Brain (organoid and tissue), 16 donors: ENCODE measurements at places on chromosomes 1 and 21. TPM values are rescaled to one million over a fixed set of nuclear protein-coding genes. Genes with fewer than 3 reads are reported as not detected.
A peak's percentile ranks its signal among the peaks of the same experiment; 100 is the strongest.

FAM131C gene
- 6.3 TPM for polyA plus RNA-seq

DNA sequence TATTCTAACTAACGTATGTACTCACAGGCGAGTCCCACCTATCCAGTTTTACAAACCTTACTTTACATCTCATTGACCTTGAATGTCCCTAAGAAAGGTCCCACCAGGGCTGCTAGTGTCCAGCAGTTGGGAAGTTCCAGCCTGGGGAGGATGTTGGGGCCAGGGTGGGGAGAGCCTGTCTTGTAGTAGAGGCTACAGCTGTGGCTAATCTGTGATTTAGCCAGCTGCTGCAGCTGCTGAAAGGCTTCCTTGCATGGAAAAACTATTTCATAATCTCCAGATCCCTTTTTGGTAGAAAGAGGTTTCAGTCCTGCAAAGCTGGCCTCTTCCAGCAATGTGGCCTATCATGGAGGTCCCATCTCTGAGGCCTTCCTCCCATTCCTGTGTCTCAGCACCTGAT is 23.1 kb downstream of the TNN start:
- no peak for DNase-seq

ELF3 gene
- polyA plus RNA-seq = 2.6 TPM

- peak; percentile 89 for DNase-seq
Observed at GRCh38 chr1:69567652-69568420, at the start of gene LRRC7. Gene LRRC7, plus strand, starts transcription at chr1:69567922. Its CDS starts 718 bp downstream, at chr1:69568640.

DNA sequence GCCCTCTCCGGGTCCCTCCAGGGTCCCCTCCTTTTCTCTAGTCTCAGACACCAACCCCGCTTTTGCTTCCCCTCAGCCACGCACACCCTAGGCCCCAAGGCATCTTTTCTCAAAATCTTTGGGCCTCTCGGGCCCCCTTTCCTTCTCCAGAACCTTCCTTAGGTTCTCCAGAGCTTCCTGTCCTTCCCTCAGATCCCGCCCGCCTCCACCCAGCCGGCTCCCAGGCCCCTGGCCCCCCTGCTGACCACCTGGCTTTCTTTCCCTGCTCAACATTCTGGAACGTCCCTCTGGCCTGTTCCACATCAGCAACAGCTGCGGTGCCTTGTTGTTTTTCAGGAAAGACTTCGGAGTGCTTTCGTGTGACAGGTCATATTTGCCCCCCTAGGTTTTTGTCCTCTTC is 1.2 kb downstream of the ZDHHC18 start:
- peak; percentile 12 for DNase-seq

DNA sequence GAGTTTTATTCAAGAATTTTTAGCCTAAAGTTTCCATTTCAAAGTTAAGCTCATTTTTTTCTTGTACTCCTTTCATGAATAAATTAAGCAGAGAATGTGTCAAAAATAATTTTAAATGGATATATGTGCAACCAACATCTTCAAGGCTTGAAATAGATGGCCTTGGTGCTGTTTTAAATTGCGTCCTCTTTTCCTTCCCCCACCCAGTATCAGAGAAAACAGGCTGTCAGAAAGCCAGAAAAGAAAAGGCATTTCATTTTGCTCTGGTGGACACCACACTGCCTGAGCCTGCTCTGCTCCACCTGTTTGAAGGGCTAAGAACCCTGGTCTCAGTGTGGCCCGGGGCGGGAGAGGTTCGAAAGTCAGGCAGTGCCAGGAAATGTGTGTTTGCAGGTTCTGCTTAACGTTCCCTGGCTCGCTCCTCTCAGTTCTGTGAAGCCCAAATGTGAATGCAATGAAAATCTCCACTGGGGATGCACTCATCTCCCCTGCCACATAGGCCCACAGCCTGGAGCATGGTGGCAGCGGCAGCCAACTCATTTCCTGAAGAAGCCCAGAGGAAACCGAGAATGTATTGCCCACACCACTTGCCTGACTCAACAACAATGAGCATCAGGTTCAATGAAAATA is 134.4 kb downstream of the SDCCAG8 start:
- no peak for DNase-seq

GRCh38 chr1:234316937-234317336 is 56.3 kb upstream of the COA6 start:
- DNase-seq = no peak
